ENCODE measurements at places on chromosomes 1 and 21.

DNA sequence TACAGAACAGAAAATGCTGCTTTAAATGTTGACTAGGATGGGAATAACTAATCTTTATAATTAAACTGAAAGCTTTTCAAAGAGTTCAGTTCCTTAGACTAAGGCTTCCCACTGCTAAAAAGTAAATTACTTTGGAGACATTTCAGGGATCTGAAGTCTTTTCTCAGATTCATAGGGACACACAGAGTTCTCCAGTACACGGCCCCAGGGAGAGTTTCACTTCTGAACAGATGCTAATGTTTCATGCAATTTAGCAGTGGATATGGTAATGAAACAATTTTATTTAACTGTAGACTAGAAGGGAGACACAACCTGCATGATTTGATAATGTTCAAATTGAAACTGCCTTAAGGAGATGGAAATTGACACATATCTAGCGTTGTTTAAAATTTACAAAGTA, 1282.6 kb downstream of the NCAM2 start:
- no peak for DNase-seq

DNA sequence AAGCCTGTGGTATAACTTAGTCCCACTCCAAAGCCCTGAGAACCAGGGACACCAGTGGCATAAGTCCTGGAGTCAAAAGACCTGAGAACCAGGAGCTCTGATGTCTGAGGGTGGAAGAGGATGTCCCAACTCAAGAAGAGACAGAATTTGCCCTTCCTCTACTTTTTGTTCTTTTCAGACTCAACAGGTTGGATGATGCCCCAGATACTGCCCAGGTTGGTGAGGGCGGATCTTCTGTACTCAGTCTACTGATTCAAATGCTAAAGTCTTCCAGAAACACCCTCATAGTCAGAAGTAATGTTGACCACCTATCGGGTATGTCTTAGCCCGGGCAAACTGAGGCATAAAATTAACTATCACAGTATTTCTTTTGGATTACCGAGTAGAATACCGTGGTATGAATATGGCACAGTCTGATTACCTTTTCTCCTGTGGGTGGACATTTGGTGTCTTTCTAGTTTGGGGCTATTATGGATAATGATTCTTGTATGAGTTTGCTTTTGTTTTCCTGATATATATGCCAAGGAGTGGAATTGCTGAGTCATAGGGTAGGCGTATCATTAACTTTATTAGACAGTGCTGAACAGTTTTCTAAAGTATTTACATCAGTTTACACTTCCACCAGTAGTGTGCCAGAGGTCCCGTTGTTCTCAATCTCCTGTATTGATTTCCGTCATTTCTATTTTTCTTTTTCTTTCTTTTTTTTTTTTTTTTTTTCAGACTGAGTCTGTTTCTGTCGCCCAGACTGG, 3.2 kb upstream of the CHAF1B start:
- DNase-seq = no peak

DNA sequence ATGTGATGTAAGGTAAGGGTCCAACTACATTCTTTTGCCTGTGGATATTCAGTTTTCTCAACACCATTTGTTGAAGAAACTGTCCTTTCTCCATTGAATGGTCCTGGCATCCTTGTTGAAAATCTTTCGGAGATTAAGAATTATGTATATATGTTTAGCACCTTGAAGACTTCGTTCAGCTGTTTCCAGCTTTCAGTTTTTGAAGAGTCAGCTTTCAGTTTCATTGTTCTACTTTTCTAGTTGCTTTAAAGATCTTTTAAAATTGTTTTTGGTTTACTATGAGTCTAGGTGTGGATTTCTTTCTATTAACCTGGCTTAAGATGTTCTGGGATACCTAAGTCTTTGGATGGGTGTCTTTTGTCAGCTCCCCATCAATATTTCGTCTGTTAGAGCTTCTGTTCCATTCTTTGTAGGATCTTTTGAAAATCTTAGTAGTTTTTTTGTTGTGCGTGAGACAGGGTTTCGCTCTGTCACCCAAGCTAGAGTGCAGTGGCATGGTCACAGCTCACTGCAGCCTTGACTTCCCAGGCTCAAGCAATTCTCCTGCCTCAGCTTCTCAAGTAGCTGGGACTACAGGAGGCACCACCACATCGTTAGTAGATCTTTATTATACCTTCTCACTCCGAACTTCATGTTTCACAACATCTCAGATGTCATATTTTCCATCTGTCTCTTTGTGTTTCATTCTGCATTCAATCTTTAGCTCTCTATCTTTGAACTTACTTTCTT, 353.5 kb upstream of the B3GALT2 start:
- DNase-seq = no peak

GRCh38 chr1:153560771-153561465, 4.7 kb downstream of the S100A2 start:
- no peak for DNase-seq

GRCh38 chr1:54289712-54290233, 89.8 kb downstream of the MRPL37 start:
- DNase-seq = no peak

DNA sequence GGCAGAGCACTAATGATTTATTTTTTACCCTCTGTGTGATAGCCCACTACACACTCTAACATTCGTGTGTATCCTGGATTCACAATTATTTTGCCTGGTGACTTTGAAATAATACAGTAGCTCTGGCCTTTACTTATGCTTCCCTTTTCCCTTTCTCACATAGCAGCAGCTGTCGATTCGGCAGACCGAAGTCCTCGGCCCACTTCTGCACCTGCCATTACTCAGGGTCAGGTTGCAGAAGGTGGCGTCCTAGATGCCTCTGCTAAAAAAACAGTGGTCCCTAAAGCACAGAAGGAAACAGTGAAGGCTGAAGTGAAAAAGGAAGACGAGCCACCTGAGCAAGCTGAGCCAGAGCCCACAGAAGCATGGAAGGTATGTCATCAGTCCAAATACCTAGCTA, 70.8 kb downstream of the TMEM200B start:
- DNase-seq = no peak

DNA sequence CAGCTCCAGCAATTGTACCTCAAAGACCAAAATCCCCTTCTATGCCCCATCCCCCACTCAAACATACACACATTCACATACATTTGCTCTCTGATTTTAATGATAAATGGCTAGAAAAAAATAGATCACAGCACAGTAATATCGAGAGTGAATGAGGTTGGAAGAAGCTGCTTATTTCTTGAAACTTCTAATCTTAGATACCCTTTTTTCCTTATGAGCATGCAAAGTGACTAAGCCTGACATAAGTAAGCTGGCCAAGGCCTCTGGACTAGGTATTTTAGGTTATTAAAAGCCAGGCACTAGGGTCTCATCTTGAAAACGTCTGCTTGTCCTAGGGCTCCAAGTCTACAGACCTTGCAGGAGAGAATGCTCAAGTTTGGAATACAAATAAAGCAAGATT, 133.6 kb downstream of the TGFBR3 start:
- no peak for DNase-seq
